ENCODE measurements at places on chromosomes 5 and 9. TPM values are rescaled to one million over a fixed set of nuclear protein-coding genes. Genes with fewer than 3 reads are reported as not detected.

The AHRR gene
- 2.6 TPM for total RNA-seq

The USP20 gene
- 11.7 TPM for total RNA-seq

The BSPRY gene
- total RNA-seq, result not detected

The SLCO4C1 gene
- not detected for total RNA-seq

The TRIM36 gene
- 4.1 TPM for total RNA-seq

The CAPSL gene
- total RNA-seq, result not detected

The BHMT gene
- not detected for total RNA-seq

The PCDHGB6 gene
- 8.8 TPM for total RNA-seq

The POU5F2 gene
- 3.3 TPM for total RNA-seq

The PTPRD gene
- total RNA-seq, result 0.32 TPM

The CSF1R gene
- not detected for total RNA-seq

The MYOT gene
- not detected for total RNA-seq

The GRXCR2 gene
- not detected for total RNA-seq

The SAP30L gene
- total RNA-seq, result 35.3 TPM

The LRRC19 gene
- total RNA-seq, result not detected

The MEGF10 gene
- total RNA-seq, result not detected

The PSAT1 gene
- total RNA-seq, result 173 TPM

The HNRNPA0 gene
- 6.7 TPM for total RNA-seq

The NUDT12 gene
- total RNA-seq, result not detected

The KIF20A gene
- total RNA-seq, result 16.9 TPM

The MRPL36 gene
- 67.1 TPM for total RNA-seq

The HTR4 gene
- total RNA-seq, result not detected

The MARCOL gene
- total RNA-seq, result not detected

The F2RL2 gene
- not detected for total RNA-seq

The ST8SIA4 gene
- total RNA-seq, result 20.4 TPM

The LCN12 gene
- total RNA-seq, result not detected

The PRR16 gene
- total RNA-seq, result not detected

The CANX gene
- 224 TPM for total RNA-seq

The LRRC26 gene
- not detected for total RNA-seq

The FSTL4 gene
- not detected for total RNA-seq

The CACNA1B gene
- total RNA-seq, result not detected

The SOHLH1 gene
- total RNA-seq, result not detected

The SAPCD2 gene
- 53.2 TPM for total RNA-seq

The SGCD gene
- not detected for total RNA-seq

The ST6GALNAC6 gene
- 21.7 TPM for total RNA-seq

The SLC34A1 gene
- not detected for total RNA-seq

The NEURL1B gene
- not detected for total RNA-seq

The CNTNAP3B gene
- not detected for total RNA-seq

All from Karpas-422 (cell line).